ENCODE measurements at places on chromosomes 1 and 21.

DNA sequence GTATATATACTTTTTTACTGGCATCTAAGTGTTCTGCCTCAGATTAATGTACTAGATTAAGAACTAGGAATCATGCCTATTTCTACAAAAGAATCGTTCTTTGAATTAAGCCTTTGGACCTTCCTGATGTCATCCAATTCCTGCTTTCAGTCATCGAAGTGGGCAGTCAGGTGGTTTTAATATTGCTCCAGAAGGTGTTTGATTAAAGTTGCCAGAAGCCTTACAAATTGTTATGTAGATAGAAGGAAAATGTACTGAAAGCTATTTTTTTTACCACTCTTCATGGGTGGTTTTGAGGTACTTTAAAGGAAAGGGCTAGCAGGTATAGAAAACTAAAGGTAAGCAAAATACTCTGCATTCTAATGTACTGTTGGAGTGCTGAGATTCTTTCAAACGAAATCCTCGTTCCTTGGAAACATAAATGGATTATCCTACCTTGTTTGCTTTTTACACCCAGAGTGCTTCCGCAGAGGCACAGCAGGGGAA lies 716 bp downstream of the CTBS start:
- no peak for DNase-seq

DNA sequence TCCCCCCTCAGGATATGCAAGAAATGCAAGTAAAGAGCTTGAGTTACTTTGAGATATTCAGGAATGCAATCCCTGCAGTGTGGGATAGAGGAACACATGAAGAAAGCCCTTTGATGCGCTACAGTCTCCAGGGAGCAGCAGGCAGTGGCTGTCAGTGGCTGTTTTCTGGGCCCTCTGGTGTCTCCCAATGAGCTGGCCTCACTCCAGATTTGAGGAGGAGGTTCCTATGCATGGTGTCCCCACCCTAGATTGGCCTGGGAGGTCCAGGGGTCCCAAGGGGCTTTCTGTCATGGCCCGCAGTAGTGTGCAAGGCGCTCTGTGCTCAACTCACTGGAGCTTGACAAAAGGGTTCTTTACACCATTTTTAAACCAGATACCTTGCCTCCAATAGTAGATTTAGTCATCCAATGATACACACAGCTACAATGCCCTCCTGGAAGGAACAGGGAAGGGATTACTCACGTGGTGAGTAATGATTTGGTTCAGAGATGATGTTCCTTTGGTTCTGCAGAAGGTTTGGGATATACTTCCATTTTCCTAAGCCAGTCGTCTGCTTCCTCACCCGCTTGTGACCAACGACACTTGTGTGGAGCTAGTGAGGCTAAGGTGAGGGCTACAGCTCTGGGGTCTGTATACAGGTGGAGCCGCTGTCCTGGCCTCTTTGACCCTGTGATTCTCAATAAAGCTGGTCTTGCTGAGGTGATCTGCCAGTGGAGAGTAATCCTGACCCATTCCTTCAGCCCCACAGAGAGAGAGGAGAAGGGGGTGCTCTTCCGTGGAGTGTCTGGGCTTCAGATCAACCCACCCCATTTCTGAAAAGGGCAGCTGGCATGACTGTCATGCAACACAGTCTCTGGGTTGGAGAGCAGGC lies 6.6 kb downstream of the BATF3 start:
- peak; percentile 75 for DNase-seq

- DNase-seq: no peak
Measured at GRCh38 chr1:7565099-7565750, 205.9 kb upstream of the VAMP3 start.

- no peak for DNase-seq
Measured at GRCh38 chr1:235951661-235952060, 85.0 kb upstream of the LYST start.

GRCh38 chr21:40915114-40915513 lies 68.2 kb upstream of the DSCAM start:
- no peak for DNase-seq

DNA sequence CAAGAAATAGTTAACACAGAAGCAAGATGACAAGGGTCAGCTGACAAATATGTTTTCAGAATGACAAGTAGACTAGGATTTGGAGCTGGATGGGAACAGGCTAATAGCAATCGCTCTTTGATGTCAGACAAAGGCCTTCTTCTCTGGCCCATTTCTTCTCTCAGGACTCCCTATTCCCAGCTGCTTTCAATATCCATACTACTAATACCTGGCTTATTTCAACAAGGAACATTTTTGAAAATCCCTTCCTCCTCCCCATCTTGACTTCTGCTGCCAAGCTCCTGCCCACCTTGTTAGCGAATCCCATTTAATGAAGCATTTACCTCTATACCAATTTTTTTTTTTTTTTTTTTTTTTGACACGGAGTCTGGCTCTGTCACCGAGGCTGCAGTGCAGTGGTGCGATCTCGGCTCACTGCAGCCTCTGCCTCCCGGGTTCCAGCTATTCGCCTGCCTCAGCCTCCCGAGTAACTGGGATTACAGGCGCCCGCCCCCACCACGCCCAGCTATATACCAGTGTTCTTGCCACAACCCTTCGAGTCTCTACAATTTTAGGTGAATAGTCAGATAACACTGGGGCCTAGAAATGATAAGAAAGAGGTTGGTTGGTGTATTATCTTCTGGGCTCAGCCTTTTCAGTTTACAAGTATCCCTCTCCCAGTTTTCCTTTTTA lies 68.4 kb downstream of the MACF1 start:
- no peak for DNase-seq

GRCh38 chr1:111148376-111148881 lies 8.4 kb downstream of the CEPT1 start:
- DNase-seq: no peak

GRCh38 chr1:240714568-240715292 lies 102.8 kb upstream of the GREM2 start:
- no peak for DNase-seq

GRCh38 chr1:111490220-111490619 lies 13.2 kb downstream of the ADORA3 start:
- no peak for DNase-seq

- DNase-seq: peak; percentile 59
Measured at GRCh38 chr1:234616644-234617043, 6.7 kb upstream of the IRF2BP2 start.
